ENCODE measurements at places on chromosomes 5 and 9. TPM values are rescaled to one million over a fixed set of nuclear protein-coding genes. Genes with fewer than 3 reads are reported as not detected.

Gene FOXD4
- total RNA-seq, result not detected

Gene PCDHGA8
- total RNA-seq, result not detected

Gene F12
- 5.6 TPM for total RNA-seq

Gene LCN10
- 5.4 TPM for total RNA-seq

Gene SPATA6L
- 0.44 TPM for total RNA-seq

Gene FGF10
- total RNA-seq, result not detected

Gene ODF2
- 72.7 TPM for total RNA-seq

Gene TRPM6
- total RNA-seq, result not detected

Gene PCDHGA7
- total RNA-seq, result not detected

DNA sequence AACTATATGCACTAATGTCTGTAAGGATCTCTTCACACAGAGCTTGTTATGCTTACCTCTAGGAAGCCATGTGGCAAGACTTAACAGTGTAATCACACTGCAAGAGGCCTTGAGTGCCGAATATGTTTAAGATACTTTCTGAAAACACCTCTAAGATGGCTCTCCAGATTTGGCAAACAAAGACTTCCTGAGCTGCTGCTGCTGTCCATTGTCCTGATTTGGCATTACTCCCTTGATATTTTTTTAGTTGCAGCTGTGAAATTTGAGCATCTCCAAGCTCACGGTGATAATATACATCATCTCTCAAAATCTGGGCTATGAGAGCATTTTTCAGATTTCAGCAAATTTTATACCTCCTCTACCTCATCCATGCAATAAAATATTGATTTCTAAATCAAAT, 384.5 kb upstream of the CDH6 start:
- no peaks in the 10 kb centered on the region for H3K4me1 ChIP-seq
- H3K27ac ChIP-seq, result no peak overlapping the region
- DNase-seq, result no peak
- no peak overlapping the region for H3K4me3 ChIP-seq

DNA sequence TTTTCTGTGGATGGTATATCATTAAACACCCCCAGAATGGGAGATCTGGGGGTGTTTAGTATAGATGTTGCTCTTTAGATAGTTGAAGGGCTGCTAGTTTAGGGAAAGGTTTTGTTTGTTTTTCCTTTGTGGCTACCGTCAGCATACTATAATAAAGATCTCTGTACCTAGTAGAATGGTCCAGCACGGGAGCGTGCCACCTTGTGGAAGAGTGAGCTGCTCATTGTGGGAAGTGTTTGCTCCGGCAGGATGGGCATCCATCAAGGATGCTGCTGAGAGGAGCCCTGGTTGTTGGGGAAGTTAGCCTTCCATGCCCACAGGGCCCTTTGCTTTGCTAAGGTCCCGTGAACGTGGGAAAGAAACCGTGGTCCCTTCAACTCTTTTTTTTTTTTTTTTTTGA, 113.1 kb downstream of the LIFR start:
- no peak for DNase-seq
- no peak overlapping the region for H3K27ac ChIP-seq

DNA sequence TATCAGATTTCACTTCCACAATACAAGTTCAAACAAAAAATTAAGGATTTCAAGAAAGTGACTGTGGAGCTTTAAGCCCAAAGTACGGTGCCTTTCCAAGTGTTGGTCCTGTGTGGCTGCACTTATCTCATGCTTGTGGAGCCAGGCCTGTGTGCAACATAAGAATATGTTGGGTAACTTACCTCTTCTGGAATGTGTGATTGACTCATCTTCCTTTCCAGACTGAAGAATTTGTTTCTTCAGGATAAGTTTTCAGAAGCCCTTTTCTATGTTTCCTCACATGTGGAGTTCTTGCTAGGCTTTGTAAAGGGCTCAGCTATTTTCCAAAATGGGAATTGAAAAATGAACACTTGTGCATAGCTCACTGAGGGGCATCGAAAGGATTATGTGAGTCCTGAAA, 485.1 kb upstream of the PAPPA start:
- no peaks in the 10 kb centered on the region for H3K4me1 ChIP-seq
- H3K36me3 ChIP-seq, result no peaks in the 10 kb centered on the region
- H3K27ac ChIP-seq, result no peak overlapping the region
- peaks cover 8% of the 10 kb centered on the region for H3K27me3 ChIP-seq

GRCh38 chr5:108623826-108624225, 123.9 kb upstream of the FER start:
- H3K36me3 ChIP-seq, result no peaks in the 10 kb centered on the region
- no peak overlapping the region for H3K4me3 ChIP-seq

GRCh38 chr9:131238402-131239021, 37.8 kb downstream of the FAM78A start:
- H3K27ac ChIP-seq, result peak overlapping the region; percentile 97
- peaks cover 21% of the 10 kb centered on the region for H3K4me1 ChIP-seq
- H3K36me3 ChIP-seq, result peaks cover 11% of the 10 kb centered on the region
- H3K27me3 ChIP-seq, result no peaks in the 10 kb centered on the region

GRCh38 chr5:151094030-151094851, 13.4 kb upstream of the TNIP1 start:
- peak overlapping the region; percentile 61 for H3K4me3 ChIP-seq
- peak; percentile 74 for DNase-seq
- H3K4me1 ChIP-seq, result peaks cover 72% of the 10 kb centered on the region
- H3K36me3 ChIP-seq, result peaks cover 18% of the 10 kb centered on the region

DNA sequence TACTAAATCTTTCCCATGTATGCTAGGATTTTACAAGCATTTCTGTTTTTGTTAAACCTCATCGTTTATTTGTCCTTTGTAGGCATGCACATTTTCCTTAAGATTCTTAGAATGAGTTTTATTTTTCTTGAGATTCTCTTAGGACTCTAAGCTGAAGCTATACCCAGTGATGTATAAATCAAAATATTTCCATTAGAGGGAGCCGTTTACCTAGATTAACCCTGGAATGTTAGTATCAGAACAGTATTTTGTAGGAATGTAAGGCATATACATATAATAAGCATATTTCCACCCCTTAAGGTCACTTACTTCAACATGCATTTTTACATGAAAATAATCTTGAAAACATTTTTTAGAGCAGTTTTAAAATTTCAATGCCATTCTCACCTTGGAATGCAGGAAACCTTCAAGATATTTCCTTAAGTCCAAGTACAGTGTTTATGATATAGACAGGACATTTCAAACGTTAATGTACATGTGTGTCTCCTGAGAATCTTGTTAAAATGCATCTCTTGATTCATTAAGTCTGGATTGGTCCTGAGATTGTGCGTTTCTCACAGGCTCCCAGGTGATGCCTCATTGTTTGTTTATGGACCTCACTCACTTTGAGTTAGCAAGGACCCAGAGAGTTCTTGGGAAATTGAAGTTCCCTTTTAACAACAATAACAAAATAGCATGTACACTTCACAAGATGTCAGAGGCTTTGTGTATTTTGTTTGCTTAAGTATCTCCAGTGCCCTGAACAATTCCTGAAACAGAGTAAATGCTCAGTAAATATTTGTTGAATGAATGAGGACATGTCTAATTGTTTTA, 34.9 kb upstream of the FCHO2 start:
- no peaks in the 10 kb centered on the region for H3K36me3 ChIP-seq
- no peak for DNase-seq
- no peak overlapping the region for H3K4me3 ChIP-seq
- no peak overlapping the region for H3K27ac ChIP-seq
- H3K4me1 ChIP-seq, result no peaks in the 10 kb centered on the region

- no peak overlapping the region for H3K4me3 ChIP-seq
- H3K4me1 ChIP-seq, result no peaks in the 10 kb centered on the region
- no peaks in the 10 kb centered on the region for H3K36me3 ChIP-seq
- DNase-seq, result no peak
Observed at GRCh38 chr5:23216345-23216744, 291.1 kb upstream of the PRDM9 start.

DNA sequence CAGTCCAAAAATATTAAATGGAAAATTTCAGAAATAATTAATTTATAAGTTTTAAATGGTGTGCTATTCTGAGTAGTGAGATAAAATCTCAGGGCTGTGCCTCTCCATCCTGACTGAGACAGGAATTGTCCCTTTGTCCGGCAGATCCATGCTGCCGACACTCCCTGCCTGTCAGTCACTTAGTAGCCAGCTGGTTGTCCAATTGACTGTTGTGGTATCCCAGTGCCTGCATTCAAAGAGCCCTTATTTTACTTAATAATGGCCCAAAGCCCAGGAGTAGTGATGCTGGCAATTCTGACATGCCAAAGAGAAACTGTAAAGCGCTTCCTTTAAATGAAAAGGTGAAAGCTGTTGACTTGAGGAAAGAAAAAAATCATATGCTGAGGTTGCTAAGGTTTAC, 157.5 kb downstream of the ENC1 start:
- H3K4me1 ChIP-seq, result no peaks in the 10 kb centered on the region
- no peak for DNase-seq
- no peaks in the 10 kb centered on the region for H3K36me3 ChIP-seq
- no peaks in the 10 kb centered on the region for H3K27me3 ChIP-seq
- no peak overlapping the region for H3K4me3 ChIP-seq

DNA sequence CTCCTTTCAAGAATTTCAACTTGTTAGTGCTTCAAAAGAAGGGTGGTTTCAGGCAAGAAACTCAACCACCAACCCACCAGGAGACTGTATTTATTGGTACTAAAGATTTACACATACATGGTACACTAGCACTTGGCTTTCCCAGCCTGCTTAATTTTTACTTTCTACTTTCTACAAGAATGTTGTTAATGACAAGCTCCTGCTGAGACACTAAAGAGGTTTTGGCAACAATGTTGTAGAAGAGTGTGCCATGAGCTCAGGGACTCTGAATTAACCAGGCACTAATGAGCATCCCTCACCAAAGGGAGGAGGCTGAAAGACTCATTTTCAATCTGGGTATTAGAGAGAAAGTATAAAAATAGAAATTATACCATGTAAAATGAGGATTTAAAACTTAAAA, 195.0 kb downstream of the KIAA0825 start:
- no peak overlapping the region for H3K27ac ChIP-seq
- H3K27me3 ChIP-seq, result no peaks in the 10 kb centered on the region
- no peak for DNase-seq
- no peaks in the 10 kb centered on the region for H3K4me1 ChIP-seq

- H3K4me3 ChIP-seq, result no peak overlapping the region
- peaks cover 6% of the 10 kb centered on the region for H3K36me3 ChIP-seq
- H3K4me1 ChIP-seq, result peaks cover 12% of the 10 kb centered on the region
- H3K27ac ChIP-seq, result no peak overlapping the region
- H3K27me3 ChIP-seq, result peaks cover 13% of the 10 kb centered on the region
Observed at GRCh38 chr9:20199111-20199510, 410.3 kb upstream of the SLC24A2 start.

GRCh38 chr9:108517651-108518365, 338.0 kb downstream of the ACTL7B start:
- no peak overlapping the region for H3K27ac ChIP-seq
- no peaks in the 10 kb centered on the region for H3K4me1 ChIP-seq
- no peak for DNase-seq
- no peaks in the 10 kb centered on the region for H3K36me3 ChIP-seq
- no peak overlapping the region for H3K4me3 ChIP-seq

GRCh38 chr9:87147839-87148238, 200.5 kb upstream of the GAS1 start:
- H3K27me3 ChIP-seq, result peaks cover 56% of the 10 kb centered on the region
- H3K4me3 ChIP-seq, result no peak overlapping the region
- H3K36me3 ChIP-seq, result peaks cover 1% of the 10 kb centered on the region
- DNase-seq, result no peak
- H3K4me1 ChIP-seq, result no peaks in the 10 kb centered on the region

GRCh38 chr5:133458435-133458834, 153.9 kb downstream of the FSTL4 start:
- no peak for DNase-seq
- no peak overlapping the region for H3K27ac ChIP-seq
- no peak overlapping the region for H3K4me3 ChIP-seq
- H3K27me3 ChIP-seq, result no peaks in the 10 kb centered on the region

GRCh38 chr9:120242116-120242811, 337.7 kb downstream of the CDK5RAP2 start:
- no peaks in the 10 kb centered on the region for H3K4me1 ChIP-seq
- H3K27me3 ChIP-seq, result peaks cover 5% of the 10 kb centered on the region
- no peak overlapping the region for H3K27ac ChIP-seq

DNA sequence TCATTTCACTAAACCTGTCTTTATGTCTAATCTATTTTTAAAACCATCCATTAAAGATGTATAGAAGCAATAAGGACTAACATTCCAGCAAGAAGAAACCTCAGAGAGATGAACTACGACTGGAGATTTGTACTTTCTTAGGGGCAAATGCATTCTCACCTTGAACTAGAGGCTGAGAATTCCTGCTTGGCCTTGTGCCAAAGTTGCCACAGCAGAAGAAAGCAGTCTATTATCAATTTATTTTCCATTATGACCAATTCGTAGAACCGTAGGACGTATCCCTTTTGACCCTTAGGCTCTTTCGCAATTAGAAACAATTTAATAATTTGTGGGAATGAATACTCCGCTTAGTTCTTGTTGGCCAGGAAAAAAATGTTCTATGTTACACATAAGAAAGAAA, 1647.4 kb upstream of the CDH9 start:
- no peak overlapping the region for H3K27ac ChIP-seq
- H3K4me1 ChIP-seq, result no peaks in the 10 kb centered on the region
- H3K36me3 ChIP-seq, result no peaks in the 10 kb centered on the region
- DNase-seq, result no peak
- H3K27me3 ChIP-seq, result no peaks in the 10 kb centered on the region

- H3K4me1 ChIP-seq, result peaks cover 47% of the 10 kb centered on the region
- peak overlapping the region; percentile 89 for H3K27ac ChIP-seq
- peaks cover 24% of the 10 kb centered on the region for H3K36me3 ChIP-seq
- no peaks in the 10 kb centered on the region for H3K27me3 ChIP-seq
Observed at GRCh38 chr5:177471610-177472356, 1.7 kb downstream of the DBN1 start.

Measured in activated naive CD8-positive, alpha-beta T cell treated with anti-CD3 and anti-CD28 coated beads for 36 hours (primary cell).